ENCODE measurements at places on chromosomes 16 and 17.

DNA sequence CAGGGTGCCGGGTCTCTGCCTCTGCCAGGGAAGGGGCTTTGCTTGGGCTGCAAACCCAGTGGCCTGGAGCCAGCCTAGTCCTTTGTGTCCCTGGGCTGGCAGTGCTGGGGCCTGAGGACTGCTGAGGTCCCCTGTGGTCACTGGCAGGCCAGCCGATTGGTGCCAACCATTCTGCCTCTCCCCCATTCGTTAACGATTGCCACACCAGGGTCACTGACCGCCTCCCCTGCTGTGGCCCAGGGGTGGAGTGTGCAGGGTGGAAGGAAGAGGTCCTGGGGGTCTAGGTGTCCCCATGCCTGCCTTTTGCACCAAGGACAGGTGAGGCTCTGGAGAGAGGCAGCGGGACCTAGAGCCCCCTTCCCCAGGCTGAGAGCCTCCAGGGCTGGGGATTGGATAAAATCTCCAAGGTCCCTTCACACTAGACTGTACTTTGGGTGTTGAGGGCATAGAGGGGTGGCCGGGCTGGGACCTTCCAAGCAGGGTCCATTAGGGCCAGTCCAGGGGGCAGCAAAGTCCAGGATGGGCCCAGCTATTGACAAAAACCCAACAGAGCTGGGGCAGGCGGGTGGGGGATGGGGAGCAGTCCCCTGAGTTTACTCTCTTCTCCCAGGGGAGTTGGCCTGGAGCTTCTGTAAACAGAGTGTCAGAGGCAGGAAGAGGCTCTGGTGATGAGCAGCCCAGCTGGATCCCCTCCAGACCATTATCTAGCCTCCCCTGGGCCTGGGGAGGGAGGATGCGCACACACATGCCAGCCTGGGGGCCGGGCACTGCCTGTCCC, 1.1 kb downstream of the VASN start:
- no peak for DNase-seq

DNA sequence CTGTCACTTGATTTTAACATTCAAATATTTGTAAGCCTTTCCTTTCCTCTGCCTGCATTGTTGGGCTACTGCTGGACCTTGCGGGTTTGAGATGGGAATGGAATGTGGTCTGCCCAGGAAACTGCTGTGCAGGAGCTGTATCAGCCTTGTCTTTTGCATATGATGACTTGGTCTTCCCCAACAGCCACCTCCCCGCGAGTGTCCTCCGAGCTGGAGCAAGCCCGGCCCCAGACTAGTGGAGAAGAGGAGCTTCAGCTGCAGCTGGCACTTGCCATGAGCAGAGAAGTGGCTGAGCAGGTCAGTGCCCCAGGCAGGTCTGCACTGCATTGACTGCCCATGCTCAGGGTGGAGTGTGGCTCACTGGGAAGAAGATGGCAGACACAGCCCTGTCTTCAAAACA, 52.8 kb downstream of the B9D1 start:
- DNase-seq: no peak

DNA sequence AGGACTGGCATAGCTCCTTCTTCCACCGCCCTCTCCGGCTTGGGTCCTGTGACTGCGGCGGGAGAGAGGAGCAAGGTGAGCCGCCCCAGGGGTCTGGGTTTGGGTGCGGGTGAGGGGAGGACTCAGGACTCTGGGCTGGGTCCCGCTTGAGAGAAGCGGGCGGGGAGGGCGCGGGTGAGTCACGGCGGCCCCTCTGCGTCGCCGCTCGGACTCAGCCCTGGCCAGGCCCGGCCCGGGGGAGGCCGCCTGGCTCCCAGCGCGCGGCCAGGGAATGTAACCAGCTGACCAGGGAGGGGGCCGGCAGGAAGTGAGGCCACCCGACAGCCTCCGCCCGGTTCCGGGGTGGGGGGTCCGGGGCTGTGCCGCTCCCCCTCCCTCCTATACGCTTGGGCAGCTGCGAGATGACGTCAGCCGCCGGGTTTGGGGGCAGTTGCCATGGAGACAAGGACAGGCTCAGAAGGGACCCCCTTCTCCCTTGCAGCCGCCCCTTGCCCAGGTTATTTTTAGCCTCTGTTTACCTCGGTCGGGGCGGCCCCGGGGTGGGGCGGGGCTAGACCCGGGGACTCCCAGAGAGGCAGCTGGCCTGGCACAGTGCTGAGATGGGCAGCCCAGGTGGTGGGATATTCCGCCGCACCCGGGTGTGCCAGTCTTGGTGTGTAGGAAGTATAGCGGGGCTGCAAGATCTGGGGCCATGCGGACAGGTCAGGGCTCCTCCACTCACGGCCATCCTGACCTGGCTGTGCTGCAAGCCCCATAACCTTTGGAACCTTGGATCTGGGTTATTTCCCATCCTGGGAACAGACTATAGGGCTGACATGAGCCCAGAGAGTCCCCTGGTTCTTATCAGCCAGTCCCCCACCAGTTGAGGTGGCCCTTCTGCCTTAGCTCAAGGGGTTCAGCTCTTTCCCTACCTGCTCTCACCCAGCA, 1.6 kb downstream of the RIPOR1 start:
- no peak for DNase-seq

DNA sequence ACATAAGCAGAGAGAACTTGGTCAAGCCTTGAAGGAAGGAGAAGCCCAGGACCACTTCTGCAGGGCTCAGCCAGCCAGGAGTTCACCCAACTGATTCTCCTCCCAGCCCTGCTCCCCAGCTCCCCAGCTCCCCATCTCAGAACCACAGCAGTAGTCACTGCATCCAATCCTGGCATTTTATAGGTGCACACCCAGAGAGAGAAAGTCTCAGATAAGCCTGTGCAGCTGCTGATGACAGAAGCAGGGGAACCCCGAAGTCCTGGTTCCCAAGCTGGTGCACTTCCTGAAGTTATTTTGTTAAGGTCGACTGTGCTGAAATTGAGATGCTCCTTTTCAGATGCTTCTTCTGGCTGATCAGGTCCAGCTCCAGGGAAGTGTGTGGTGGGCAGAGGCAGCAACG, 6.6 kb downstream of the RNF112 start:
- no peak for DNase-seq

DNA sequence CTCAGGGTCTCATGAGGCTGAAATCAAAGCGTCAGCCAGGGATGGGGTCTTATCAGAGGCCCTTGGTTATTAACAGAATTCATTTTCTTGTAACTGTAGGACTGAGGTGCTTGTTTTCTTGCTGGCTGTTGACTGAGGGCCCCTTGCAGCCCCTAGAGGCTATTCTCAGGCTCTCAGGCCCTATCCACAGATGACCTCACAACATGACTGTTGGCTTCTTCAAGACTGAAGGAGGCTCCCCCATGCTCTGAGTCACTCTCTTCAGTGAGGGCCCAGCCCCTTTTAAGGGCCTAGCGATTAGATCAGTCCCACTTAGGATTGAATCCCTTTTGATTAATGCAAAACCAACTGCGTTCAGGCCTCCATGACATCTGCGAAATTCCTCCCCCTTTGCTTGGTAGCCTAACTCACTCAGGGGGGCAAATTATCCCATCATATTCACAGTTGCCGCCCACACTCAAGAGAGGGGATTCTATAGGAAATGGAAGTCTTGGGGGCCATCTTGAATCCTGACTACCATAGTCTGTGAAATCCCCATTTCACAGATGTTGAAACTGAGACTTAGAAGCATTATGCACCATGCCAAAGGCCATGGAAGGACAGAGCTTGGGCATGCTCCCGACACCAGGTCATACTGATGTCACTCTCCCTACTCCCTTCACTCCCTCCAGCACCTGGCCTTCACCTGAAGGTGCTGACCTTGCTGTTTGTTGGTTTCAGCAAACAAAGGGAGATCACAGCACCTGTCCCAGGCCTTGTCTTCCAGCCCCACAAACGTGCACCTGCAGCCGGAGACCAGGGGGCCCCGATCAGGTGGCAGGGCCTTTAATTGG, 592.3 kb downstream of the MAF start:
- DNase-seq: no peak

DNA sequence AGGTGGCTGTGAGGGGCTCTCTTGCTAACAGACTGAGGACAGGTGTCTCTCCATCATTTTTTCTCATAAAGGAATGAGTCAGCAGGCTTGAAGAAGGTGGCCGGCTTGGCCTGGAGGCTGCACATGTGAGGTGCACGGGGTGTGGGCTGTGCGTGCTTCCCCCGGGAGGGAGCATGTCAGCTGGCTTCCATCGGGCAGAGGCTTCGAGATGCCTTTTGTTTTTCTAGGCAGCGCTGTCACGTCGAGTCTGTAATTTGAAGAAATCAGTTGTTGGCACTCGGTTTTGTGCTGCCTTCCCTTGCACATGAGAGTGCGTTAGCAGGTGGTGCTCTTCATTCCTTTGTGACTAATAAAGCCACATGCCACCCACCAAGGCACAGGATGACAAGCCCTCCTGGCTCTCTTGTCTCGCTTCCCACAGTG, 89.7 kb downstream of the NPIPB11 start:
- no peak for DNase-seq

- DNase-seq: no peak
Observed at GRCh38 chr16:2852003-2852730, 5.8 kb downstream of the PRSS22 start.

GRCh38 chr17:40307001-40307730, 1.8 kb upstream of the RARA start:
- DNase-seq: no peak

GRCh38 chr17:72754513-72754912, 338.0 kb downstream of the SLC39A11 start:
- no peak for DNase-seq

DNA sequence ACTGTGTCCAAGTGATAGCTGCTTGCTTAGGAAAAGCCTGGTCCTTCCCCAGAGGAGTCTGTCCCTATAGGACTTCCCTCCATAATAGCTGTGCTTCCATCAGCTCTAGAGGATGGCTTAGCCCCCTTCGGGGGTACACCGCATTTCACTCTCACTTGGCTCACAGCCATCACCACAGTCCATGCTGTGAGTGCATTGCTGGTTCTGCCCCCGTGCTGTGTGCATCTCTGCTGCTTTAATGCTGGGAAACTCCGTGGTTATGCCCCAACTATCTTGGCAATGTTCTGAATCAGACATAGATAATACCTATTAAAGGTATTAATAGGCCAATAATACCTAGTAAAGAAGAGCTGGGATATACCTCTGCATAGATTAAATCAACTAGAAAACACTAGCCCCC, 58.3 kb downstream of the SIAH1 start:
- no peak for DNase-seq

DNA sequence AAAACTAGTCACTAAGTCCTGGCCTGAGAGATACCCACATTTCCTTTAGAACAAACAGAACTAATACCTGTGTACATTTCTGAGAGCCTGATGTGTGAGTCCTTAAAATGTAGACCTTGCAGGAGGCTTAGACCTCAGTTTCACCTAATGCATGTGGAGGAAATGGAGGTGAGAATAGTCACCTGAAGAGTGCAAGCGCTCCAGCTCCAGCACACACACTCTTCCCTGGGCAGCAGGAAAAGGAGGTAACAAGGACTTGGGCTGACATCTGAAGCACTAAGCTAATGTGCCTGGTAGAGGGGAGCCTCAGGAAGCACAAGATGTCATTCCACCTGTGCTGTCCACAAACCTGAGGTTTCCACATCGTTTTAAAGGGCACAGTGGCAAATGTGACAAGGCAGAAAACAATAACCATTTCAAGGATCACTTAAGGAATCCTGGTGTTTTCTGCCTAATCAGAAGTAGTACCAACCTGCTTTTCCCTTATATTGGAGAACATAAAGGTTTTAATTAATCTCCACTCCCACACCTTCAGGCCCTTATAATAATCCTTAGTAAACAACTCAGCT, 17.2 kb upstream of the RSL1D1 start:
- DNase-seq: no peak

DNA sequence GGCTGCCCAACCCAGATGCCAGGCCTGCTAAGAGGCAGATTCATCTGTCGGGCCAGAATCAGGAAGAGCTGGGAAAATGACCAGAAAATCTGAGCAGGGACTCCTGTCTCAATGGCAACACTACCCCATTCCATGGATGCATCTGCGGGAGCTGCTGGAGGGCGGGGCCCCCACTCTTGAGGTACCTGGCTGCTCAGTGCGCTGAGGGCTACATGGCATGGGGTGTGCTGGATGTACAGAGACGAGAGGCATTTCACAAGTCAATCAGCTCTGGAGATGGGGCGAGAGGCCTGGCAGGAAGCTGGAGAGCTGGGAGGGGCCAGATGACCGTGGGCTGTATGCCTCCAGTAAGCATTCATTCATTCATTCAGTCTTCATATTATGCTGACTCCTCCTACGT, 6.4 kb downstream of the SDK2 start:
- no peak for DNase-seq

- peak; percentile 63 for DNase-seq
Observed at GRCh38 chr16:11224894-11225676, 30.9 kb downstream of the SOCS1 start.

- DNase-seq: no peak
Observed at GRCh38 chr17:52145476-52145875, 13.0 kb downstream of the CA10 start.

- no peak for DNase-seq
Observed at GRCh38 chr17:43366891-43367736, 31.7 kb upstream of the ARL4D start.

DNA sequence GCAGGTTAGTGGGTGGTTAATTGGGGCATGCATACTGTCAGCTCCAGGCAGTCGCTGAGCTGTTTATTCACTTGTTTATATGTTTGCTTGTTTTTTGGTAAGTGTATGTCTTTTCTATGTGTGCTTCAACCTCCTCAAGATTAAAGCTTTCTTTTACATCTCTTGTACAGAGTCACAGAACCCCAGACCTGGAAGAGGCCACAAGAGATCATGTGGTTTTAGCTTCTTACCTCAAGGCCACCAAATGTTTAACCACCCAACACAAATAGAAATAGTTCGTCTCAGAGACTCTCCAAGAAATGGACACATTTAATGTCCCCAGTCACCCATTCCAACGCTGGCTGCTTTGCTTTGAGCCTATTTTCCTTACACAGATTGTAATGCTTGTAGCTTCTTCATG, 11.8 kb upstream of the TMEM98 start:
- DNase-seq: no peak

DNA sequence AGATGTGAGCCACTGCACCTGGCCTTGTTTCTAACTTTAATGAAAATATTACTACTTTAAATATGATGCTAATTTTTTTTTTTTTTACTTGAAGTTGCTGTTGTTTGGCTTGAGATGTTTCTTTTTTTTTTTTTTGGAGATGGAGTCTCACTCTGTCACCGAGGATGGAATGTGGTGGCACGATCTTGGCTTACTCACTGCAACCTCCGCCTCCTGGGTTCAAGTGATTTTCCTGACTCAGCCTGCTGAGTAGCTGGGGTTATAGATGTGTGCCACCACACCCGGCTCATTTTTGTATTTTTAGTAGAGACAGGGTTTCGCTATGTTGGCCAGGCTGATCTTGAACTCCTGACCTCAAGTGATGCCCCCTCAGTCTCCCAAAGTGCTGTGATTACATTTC, 23.6 kb downstream of the IGSF6 start:
- no peak for DNase-seq

DNA sequence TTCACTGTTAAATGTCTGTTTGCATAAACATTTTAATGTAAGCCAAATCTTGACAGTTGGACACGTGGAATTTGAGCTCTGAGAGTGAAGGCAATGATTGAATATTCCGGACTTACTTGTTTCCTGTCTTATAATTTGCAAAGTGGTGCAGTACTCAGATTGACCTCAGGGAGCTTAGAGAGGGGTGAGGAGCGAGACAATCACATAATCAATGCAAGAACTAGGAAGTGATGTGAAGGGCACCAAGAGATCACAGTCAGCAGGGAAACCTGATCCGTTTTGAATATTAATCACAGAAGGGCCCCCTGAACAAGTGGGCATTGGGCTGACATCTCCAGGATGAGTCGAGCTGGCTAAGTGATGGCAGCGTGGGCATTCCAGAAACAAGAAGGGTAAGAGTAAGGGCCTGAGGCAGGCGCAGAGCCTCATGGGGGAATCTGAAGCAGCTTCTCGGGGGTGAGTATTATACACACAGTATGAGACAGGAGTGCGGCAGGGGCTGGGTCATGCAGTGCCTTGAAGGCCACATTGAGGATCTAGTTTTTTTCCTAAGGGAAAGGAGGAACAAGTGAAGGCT, 26.1 kb downstream of the TEX2 start:
- DNase-seq: no peak

Data from T-helper 17 cell (primary cell).